NCI-H2227 treated with DMSO at 0.1 percent for 48 hours (cell line): ENCODE measurements at places on chromosomes 11 and 22.

DNA sequence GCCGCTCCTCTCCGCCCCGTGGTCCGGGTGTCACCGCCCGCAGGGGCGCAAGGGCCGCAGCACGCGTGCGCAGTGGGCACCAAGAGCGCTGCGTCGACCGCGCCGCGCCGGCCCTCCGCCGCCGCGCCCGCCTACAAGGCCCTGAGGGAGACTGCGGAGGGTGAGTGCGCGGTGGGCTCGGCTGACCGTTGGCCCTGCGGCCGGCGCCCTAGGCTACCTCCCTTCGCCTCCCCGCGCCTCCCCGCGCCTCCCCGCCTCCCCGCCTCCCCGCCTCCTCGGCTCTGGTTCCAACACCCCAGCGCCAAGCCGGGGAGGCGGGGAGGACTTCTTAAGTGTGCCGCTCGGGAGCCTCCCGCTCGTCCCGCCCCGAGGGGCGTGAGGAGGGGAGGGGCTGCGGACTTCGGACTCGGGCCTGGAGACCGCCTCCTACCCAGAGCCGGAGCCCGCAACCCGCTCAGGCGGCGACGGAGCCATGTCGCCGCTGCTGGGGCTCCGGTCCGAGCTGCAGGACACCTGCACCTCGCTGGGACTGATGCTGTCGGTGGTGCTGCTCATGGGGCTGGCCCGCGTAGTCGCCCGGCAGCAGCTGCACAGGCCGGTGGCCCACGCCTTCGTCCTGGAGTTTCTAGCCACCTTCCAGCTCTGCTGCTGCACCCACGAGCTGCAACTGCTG is at the start of gene AQP11:
Gene AQP11, plus strand, starts transcription at position 433 of the 673 bp plus-strand sequence. Its CDS starts 40 bp downstream, at position 473.
- peak; percentile 94 for DNase-seq

GRCh38 chr11:79054636-79055035 is 386.2 kb downstream of the TENM4 start:
- DNase-seq = no peak

- DNase-seq = no peak
Observed at GRCh38 chr11:134512061-134512460, 100.0 kb upstream of the B3GAT1 start.

DNA sequence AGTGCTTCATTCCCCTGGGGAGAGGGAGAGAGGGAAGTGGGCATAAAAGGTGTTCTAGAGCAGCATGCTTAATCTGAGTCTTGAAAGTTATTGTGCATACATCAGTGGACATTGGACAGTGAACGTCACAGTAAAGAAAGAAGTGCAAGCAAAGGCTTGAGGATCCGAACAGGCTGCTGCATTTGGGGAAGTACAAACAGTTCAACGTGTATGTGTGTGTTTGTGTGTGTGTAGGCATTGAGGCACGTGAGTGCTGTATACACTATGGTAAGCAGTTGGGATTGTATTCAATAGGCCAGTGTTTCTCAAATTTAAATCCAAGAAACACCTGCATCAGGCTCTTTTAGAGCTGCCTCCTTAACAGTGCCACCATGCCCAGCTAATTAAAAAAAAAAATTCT is 10.4 kb upstream of the EIF3M start:
- no peak for DNase-seq

GRCh38 chr11:433641-434040 is 8.2 kb downstream of the ANO9 start:
- DNase-seq = no peak

DNA sequence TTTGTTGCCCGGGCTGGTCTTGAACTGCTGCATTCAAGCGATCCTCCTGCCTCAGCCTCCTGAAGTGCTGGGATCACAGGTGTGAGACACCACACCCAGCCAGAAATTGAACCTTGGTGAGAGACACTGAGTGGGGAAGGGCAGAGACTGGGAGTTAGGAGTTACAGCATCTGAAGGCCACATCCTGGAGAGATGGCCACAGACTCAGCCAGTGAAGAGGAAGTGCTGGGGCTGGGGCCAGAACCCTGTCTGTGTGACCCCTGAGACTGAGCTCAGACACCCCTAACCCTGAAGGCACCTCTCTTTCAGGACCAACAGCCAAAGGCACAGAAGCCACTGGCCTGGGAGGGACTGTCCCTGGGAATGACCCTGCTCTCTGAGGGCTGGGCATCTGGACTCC is 33.8 kb downstream of the TXN2 start:
- no peak for DNase-seq

DNA sequence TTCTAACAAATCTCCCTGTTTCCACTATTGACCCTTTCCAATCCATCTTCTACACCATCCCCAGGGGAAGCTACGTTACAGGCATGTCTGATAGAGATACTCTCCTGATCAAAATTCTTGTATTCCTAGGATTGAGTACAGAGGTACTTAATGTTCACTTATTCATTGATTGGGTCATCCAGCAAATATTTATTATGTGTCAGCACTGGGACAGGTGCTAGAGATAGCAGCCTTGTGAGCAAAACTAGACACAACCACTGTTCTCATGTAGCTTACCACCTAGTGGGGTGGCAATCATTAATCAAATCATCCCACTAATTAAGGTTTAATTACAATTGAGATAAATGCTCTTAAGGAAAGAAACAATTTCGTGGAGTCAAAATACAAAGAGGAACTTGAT is 9.4 kb upstream of the RTCB start:
- DNase-seq = no peak

DNA sequence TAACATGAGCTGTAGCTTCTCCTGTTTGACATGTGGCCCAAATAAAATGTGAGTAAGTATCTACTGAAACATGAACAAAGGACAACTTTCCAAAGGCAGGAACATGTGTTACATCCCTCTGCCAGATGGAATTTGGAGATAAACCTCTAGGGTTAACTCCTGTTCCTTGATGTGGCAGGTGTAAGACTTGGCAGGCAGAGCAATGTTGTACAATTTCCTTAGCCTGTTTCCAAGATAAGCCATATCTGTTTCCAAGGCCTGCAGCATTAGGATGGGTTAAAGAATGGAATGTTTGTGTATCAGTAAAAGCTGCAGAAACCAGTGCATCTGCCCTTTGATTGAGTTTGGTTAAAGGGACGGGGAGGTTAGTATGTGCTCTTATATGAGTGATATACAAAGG is 8.8 kb upstream of the DNAJB13 start:
- no peak for DNase-seq

DNA sequence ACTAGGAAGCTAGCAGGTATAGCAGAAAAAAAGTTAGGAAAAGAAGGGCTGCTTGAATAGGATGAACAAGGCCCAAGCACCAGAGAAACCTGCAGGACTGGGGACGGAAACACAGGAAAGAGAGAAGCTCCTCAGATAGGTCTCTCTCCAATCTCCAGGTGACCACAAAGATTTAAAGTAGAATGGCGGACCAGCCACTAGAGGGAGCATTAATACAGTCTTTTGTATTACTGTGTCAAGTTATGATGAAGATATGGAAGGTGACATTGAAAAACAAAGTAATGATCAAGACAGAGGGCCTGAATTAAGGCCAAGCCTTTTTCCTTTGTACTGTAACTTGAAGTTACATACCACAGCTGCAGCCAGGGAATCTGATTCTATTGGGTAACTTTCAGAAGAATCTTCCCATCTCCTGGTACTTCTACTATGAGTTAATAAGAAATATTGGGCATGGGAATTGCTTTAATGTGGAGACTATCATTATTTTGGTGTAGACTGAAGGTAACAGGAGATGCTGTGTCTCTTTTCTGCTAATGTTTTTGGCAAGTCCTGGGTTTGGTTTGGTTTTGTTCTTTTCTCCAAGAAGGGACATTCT is 33.8 kb downstream of the OR2AG2 start:
- DNase-seq = peak; percentile 57

GRCh38 chr22:24141586-24141985 is 39.7 kb upstream of the SUSD2 start:
- no peak for DNase-seq

GRCh38 chr11:20355221-20356219 is 8.0 kb upstream of the HTATIP2 start:
- DNase-seq = peak; percentile 16

GRCh38 chr22:48951836-48952235 is 875.8 kb downstream of the BRD1 start:
- no peak for DNase-seq

DNA sequence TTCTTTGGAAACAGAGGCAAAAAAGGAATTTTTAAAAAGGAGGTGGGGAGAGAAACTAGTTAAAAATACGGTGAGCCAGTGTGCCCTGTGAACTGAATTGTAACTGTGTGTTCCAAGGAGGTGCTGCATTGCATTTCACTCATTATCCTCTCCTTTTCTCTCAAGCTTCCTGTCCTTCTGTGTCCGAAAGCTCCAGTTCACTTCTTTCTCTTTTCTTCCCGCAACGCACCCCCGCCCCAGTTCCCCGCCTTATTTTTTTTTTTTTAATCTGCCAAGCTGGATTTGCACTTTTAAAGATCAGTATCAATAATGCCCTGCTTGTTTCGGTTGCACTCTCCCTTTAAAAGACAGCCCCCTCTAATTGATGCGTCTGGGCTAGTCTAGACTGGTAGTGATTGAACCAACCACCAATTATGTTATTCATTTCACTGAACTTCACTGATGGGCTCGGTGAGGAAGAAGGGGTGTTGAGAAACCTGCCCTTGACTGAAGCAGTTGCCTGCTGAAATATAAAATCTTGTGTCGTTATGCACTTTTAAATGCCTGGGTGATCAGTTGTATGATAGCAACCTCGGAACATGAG is 18.5 kb downstream of the BLID start:
- DNase-seq = peak; percentile 90

- no peak for DNase-seq
Observed at GRCh38 chr11:115345361-115345760, 158.9 kb downstream of the CADM1 start.

DNA sequence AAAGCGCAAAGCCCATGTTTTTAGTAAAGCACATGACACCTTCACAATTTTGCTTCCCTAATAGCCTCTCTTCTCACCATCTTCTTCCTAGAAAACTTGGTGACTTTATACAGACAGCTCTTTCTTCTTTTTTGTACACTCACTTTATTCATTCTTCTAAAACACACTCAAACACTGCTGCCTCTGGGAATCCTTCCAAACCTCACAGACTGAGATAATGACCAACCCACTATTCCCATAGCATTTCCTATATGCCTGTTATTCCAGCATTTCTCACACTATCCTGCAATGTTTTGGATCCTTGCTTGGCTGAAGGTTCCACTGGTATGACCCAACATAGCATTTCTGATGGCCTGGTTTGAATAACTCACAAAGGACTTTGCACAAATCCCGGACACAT is 442.1 kb upstream of the CCDC90B start:
- DNase-seq = no peak

- no peak for DNase-seq
Observed at GRCh38 chr22:45842291-45842991, 134.5 kb downstream of the WNT7B start.

- DNase-seq = no peak
Observed at GRCh38 chr11:118889797-118890196, 6.1 kb downstream of the CXCR5 start.

- no peak for DNase-seq
Observed at GRCh38 chr11:108592591-108593213, 866 bp downstream of the EXPH5 start.

- DNase-seq = no peak
Observed at GRCh38 chr11:91967691-91968045, 256.9 kb upstream of the FAT3 start.

DNA sequence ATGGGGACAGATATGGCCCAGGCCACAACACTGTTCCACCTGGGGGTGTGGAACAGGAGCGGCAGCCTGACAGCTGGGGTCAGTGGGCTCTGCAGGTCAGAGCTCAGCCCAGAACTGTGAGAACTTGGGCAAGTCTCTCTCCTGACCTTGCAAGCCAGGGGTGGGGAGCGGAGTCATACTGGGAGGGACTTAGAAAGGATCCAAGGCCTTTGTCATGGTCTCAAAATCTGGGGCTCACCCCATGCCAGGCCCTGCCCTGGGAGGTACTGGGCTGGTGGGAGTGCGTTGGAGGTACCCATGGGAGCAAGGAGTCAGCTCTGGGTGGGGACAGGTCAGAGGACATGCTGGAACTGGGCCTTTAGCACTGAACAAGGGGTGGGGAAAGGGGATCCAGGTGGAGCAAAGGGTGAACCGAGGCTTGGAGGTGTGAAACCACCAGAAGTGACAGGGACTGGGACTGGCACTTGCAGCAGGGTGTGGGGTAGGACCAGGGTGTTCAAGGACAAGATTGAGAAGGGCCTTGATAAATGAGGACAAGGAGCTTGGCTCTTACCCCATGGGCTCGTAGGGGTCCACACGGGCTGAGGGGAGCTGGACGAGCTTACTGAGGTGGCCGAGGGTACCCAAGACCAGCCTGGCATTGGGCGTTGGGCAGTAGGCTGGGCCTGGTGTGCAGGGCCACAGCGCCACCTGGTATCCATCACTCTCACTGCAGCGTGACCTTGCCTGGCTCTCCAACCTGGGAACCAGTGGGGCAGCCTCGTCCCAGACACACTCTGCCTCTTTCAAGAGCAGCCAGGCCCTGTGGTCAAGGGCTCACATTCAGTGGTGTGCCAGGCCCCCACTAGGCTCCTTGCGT is 7.4 kb upstream of the PMM1 start:
- peak; percentile 20 for DNase-seq

GRCh38 chr11:40215556-40215955 is 1243.9 kb downstream of the LRRC4C start:
- no peak for DNase-seq
